ENCODE measurements at places on chromosomes 7 and 10.

DNA sequence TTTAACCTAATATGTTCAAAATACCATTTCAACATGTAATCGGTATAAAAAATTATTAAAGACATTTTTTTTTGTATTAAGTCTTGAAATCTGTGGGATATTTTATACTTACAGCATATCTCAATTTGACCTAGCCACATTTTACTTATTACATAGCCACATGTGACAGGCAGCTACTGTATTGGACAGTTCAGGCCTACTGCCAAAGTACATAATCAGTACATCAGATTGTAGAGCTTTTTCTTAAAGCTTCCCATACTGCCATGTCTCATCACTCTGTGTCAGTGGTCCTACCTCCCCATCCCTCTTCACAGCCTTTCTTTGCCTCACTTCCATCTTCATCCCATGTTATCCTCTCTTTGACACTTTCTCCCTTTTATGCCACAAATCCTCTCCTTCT lies 43.0 kb downstream of the LOXL4 start:
- no peak for DNase-seq

DNA sequence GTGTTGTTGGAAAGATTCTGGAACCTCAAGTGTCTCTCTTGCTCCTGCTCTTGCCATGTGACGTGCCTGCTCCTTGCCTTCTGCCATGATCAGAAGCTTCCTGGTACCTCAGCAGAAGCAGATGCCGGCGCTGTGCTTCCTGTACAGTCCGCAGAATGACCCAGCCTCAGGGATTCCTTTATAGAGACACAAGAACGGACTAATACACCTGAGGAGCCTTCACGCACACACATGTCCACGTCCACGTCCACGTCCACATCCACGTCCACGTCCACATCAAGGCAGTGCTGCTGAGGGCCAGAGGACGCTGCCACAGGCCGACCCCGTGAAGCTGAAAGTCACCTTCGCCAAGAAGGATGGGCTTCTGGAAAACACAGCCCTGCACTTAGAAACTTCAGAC lies 190.1 kb downstream of the MAD1L1 start:
- DNase-seq, result no peak

DNA sequence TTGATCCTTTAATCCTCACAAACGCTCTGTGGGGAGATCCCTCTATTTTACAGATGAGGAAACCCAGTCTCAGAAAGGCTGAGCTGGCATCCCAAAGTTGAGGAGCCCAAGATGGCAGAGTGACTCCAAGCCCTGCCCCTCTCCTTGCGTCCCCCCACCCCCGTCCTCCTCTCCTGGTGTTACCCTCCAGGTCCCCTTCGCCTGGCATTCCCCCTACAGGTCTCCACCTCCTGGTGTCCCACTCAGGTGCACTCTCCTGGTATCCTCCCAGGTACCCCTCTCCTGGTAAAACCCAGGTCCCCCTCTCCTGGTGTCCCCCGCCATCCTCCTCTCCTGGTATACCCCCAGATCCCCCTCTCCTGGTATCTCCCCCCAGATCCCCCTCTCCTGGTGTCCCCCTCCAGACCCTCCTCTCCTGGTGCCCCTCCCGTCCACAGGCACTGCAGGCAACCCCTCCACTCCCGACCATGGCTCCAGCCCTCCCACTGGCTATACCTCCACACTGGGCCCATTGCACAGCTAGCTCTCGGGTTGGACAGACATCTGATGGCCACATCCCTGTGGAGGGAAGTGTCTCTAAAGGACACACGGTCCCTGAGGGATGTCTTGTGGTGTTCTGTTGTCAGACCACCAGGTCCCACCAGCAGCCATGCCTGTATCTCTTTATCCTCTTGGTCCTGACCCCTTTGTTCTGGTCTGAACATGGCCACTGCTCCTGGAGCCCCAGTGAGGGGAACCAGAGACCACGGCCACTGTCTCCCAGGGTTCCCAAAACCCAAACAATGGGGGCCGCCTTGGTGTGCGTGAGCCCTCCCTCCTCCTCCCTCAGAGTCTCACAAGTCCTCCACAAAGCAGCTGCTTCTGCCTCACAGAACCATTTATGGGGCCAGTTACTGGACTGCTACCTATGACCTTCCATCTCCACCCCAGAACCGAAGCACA lies 37.2 kb downstream of the CALML3 start:
- DNase-seq, result no peak

DNA sequence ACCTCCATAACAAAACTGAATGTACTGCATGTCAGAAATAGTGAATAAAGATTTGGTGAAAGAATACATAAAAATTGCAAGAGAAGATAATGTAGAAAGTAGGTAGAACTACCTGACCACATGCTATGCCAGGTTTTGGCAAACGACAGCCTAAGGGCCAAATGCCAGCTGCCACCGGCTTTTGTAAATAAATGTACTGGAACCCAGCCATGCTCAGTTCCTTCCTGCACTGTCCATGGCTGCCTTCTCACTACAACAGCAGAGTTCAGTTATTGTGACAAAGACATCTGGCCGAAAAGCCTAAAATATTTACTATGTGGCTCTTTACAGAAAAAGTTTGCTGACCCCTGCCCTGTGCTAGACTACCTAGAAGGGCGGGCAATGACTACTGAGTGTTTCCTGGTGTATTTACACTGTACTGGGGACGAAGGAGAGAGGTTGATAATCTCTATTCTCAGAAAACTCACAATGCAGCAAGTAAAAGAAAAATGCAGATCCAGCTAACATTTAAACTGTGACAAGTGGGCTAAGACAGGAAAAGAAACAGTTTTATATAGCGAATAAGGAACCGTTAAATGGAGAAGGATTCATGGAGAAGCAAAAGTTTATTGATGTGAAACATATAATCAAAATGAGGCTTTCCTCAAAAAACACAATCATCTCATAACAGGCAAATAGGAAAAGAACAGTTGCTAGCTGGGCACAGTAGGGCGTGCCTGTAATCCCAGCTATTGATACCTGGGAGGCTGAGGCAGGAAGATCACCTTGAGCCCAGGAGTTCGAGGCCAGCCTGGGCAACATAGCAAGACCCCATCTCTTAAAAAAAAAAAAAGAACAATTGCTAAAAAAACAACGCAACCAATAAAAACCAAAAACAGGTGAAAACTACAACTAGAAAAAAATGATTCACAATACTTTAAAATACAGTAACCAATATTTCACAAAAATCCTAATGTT lies 13.7 kb downstream of the KIN start:
- no peak for DNase-seq

GRCh38 chr10:99766302-99766681 lies 16.1 kb upstream of the ABCC2 start:
- DNase-seq, result no peak

- DNase-seq, result no peak
These were observed 28.1 kb upstream of the CDH23 start for GRCh38 chr10:71368643-71369042.

DNA sequence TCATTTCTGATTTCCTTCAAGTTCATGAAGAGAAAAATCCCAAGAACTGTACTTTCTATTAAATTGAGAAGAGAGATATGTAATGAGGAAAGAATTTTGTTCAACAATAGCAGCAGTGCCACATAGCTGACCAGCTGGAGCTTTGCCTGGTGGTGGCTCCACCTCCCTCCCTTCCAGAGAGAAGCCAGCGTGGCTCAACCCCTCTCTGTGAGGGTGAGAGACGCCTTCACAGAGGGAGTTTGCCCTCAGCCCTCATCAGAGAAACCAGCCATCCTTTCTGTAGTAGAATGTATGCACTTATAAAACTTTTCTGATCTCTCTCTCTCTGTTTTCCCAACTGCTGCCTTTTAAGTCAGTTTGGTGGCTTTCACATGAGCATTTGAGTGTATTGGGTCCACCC lies 20.5 kb upstream of the COL1A2 start:
- DNase-seq, result peak; percentile 92

DNA sequence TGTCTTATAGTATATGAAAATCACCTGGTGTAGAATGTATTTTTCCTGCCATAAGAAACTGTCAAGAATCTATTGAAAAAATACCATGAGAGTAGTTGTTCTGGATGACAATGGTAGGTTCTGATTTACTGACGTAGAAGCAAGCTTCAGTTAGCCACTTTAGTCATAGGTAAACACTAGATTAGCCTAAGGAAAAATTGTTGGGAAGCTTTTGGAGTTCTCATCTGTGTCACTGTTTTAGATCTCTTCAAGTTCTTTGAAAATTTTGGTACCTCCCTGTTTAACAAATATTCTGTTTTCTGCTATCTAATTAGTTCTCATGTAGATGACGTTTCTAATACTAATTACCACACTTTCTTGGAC lies 131.8 kb downstream of the ADK start:
- DNase-seq, result no peak

GRCh38 chr7:50359995-50360925 lies 55.7 kb downstream of the IKZF1 start:
- no peak for DNase-seq

- DNase-seq, result no peak
These were observed 34.4 kb downstream of the ZMIZ1 start for GRCh38 chr10:79103129-79103528.

DNA sequence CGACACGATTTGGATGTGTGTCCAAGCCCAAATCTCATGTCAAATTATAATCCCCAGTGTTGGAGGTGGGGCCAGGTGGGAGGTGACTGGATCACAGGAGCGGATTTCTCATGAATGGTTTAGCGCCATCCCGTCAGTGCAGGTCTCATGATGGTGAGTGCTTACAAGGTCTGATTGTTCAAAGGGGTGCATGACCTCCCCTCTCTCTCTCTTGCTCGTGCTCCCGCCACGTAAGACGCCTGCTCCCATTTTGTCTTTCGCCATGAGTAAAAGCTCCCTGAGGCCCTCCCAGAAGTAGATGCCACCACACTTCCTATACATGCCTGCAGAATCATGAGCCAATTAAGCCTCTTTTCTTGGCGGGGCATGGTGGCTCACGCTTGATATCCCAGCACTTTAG lies 71.5 kb upstream of the NANOS1 start:
- DNase-seq, result no peak

DNA sequence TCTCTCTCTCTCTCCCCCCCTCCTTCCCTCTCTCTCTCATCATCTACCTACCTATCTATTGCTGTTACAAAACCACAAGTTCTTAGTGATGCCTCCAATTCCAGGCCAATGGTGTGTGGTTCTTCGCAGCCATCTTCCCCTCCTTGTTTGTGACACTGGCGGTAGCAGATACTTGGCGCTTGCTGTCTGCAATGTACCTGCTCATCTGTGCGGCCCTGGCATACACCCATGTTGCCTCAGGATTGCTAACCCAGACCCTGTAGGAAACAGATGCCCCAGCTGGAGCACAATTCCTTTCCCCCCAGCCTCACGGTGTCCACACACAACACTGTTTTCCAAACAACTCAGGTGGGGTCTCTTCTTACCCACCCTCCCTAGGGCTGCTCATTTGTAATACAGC lies 13.6 kb upstream of the DPYSL4 start:
- no peak for DNase-seq

DNA sequence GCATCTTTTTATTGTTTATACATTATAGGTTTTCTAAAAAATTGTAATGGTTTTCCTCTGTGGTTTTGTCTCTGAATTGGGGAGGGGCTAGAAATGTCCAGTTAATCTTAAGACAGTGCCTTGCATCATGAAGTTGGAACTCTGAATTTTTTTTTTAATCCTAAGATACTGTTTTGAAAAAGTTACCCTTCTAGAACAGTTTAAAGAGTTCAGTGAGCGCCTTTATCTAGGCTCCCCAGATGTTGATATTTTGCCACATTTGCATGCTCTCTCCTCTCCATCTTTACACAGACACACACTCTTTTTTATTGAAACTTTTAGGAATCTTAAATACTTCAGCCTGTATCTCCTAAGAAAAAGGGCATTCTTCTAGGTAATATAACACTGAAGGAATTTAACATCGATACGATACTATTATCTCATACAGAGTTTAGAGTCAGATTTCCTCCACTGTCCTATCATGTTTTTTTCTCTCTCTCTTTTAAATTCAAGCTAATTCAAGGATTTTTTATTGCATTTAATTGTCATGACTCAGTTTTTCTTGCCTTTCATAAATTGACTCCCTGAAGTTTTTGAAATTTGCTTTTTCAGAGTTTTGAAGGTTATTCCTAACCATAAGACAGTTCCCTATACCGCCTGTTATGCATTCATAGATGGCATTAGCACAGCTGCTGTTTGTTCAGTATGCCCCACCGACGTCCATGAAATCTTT lies 31.5 kb downstream of the PRKAR2B start:
- no peak for DNase-seq

- no peak for DNase-seq
These were observed 178.8 kb downstream of the REEP3 start for GRCh38 chr10:63699785-63700613.

Data from hindlimb muscle (tissue), 1 donor.